DMS 273 treated with DMSO at 0.1 percent for 48 hours (cell line): ENCODE measurements at places on chromosomes 3 and 15.

GRCh38 chr3:110568246-110568645 is 503.4 kb upstream of the NECTIN3 start:
- no peak for DNase-seq

- no peak for DNase-seq
Measured at GRCh38 chr15:38307251-38307650, 54.6 kb downstream of the SPRED1 start.

GRCh38 chr3:154188437-154188836 is 67.2 kb downstream of the ARHGEF26 start:
- DNase-seq = no peak

DNA sequence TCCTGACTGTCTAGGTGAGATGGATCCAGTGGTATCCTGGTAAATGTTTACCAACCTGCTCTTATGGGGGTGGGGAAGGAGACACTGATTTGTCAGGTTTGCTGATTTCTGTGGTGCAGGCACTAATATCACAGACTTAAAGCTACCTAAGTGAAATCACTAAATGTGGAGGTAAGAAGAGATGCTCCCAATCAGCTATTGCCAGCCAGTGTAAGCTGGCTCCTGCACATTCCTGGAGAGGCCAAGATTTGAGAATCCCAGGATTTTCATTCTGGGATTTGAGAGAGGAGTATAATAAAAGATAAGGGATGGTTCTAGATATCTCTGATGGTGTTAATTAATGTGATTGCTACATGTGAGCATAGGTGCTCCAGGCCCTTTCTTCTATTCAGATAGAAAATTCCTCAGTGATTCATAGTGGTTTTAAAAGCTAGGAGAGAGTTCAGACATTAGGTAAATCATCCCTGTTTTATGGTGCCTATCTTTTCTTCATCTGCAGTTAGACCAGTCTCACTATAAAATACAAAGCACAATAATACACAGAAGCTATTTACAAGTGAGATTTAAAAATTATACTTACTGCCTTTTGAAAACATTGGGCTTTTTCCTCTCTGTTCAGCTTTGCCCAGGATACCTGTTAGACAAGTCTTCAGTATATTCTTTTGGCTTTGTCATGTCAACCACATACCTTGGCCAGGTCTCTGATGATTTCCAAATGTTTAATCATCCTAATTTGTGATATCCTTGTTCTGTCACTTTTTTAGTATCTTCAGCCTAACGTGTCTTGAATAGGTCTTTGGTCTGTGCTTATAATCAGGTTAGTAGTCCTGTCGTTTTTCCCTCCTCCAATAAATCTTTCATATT is 90.9 kb downstream of the MBNL1 start:
- DNase-seq = no peak

GRCh38 chr15:58434334-58434875 is 2.6 kb downstream of the LIPC start:
- DNase-seq = peak; percentile 1

DNA sequence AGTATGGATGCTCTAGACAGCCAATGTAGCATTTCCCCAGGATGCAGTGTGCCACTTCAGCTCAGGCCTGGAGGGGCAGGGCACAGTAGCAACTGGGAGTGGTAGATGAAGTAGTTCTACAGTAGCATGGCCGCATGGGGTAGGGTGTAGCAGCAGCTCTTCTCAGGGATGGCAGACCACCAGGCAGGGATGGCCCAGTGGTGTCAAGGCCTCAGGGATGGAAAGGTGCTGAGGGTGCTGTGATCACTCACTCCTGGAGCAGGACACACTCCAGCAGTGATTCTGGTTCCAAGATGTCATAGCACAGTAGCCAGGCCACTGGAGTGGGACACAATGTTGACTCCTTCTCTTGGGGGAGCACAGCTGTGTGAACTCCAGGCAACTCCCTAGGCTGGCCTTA is 210.9 kb upstream of the LYSMD4 start:
- DNase-seq = no peak

DNA sequence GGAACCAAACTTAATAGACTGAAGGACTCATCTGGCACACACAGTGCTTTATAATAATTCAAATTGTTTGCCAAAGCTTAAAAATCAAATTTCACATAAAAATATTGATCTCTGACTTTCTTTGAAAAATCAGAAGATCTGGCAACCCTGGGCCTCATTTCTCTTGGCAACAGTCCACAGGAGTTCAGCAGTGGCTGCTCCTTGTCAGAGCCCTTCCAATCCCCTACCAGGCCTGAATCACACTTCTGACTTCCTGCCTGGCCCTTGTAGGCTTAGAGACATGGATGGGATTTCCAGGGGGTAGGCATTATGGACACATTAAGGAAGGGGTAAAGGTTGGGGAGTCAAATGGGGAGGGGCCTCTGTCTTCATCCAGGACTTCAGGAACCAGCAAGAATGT is 55.5 kb downstream of the PLS1 start:
- no peak for DNase-seq

DNA sequence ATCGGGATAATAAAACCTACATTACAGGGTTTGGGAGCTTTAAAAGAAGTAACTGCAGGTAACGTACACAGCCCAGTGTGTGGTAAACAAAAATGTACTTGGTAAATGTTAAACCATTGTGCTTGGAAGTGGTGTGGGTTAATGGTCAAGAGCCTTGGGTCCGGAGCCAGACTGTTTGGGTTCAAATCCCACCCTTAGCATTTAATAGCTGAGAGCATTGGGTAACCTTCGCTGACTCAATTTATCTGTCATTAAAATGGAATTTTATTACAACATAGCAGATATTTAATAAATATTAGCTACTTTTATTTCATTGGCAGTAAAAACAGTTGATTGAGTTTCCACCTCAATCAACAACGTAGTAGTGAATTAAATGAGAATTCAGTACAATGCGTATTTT is 1.5 kb downstream of the FSTL1 start:
- no peak for DNase-seq

- no peak for DNase-seq
Measured at GRCh38 chr3:123129092-123129491, 62.3 kb downstream of the PDIA5 start.

DNA sequence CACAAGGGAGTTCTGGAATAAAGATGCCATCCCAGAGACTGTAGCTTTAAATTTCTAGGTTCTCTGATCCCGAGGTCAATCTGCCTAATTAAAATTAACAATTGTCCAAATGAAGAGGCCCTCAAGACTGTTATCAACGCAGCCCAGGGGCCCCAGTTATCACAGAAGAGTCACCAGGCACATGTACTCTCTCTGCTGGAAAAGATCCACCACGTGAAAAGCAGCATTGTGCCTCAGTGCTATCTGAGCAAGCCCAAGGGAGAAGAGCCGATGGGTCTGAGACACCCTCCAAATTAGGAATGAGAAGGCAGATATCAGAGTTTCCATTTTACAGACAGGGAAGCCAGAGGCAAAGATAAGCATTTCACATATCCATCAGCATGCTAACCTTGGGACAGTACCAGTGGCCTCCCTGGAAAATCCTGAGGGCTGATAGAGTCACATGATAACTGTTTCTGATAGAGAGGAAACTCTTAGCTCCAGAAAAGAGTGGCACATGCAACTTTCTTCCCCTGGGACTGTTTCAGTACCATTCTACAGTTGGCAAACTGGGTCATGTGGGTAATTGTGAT is 55.5 kb downstream of the ITGB5 start:
- DNase-seq = no peak

GRCh38 chr15:51322621-51323296 is 15.6 kb downstream of the CYP19A1 start:
- DNase-seq = no peak

- no peak for DNase-seq
Measured at GRCh38 chr3:133831966-133832801, 26.6 kb downstream of the SRPRB start.

DNA sequence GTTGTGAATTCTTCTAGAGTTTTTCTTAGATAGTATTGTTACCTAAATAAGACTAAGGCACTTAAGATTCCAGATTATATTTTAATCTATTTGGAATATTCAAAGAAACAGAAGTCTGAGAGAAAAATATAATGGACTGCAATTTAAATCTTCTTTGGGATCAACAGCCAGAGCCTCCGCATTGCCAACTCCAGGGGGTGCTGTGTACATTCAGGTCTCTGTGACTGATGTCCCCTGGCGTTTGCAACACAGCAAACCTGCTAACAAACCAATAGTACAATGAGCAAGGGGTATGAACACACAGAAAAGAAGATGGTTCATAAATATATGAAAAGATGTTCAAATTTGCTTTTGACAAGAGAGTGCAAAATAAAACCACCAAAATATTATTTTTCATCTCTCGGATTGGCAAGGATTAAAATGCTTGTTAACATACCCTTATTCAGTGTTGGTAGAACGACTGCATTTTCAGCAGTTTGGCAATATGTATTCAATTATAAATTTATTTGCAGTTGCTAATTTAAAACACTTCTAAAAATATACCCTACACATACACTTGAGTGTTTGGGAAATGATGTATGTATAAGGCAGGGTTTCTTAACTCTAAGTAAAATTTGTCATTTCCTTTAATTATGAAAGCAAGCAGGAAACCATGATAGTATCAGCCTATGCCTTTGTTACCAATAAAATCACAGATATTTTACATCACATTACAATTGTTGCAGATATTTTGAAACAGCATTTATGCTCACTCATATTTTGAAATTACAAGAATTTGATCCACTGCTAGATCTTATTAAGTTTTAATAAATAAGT is 16.1 kb upstream of the TM4SF1 start:
- no peak for DNase-seq

- no peak for DNase-seq
Measured at GRCh38 chr3:33063651-33064051, 33.3 kb downstream of the GLB1 start.

- no peak for DNase-seq
Measured at GRCh38 chr3:129199366-129199765, 15.7 kb upstream of the CNBP start.

GRCh38 chr3:9613056-9613748 is 36.1 kb upstream of the MTMR14 start:
- no peak for DNase-seq

GRCh38 chr15:38479266-38479665 is 25.3 kb downstream of the FAM98B start:
- DNase-seq = no peak

DNA sequence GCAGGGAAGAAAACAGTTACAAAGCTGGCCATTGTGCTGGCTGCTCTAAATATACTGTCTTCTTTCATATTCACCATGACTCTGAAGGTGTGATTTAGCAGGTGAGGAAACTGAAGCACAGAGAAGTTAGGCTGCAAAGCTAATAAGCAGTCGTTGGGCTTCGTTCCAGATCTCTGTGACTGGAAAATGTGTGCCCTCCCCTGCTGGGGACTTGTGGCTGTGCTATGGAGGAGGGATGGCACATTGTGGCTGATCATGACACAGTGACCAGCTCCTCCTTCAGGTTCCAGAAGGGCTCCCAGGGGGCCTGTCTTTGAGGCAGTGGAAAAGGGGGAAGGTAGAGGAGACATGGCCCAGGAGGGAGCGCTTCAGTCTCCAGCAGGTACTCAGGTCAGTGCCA is 19.2 kb downstream of the PXK start:
- no peak for DNase-seq

DNA sequence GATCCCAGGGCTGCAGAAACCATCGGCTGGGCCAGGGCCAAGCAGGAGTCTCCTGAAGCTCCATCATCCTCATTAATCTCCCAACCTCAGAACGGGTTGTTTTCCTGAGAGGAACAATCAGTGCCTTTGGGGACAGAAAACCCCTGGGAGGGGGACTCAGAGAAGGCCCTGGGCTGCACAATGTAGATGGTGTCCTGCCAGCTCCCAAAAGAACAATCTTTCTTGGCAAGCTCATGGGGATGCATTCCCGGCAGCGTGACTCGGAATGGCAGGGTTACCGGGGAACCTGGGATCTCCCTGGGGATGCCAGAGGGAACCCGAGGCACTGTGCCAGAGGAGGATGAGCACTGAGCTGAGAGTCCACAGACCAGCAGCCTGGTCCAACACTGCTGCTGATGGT is 72.1 kb upstream of the ATP2B2 start:
- DNase-seq = no peak

DNA sequence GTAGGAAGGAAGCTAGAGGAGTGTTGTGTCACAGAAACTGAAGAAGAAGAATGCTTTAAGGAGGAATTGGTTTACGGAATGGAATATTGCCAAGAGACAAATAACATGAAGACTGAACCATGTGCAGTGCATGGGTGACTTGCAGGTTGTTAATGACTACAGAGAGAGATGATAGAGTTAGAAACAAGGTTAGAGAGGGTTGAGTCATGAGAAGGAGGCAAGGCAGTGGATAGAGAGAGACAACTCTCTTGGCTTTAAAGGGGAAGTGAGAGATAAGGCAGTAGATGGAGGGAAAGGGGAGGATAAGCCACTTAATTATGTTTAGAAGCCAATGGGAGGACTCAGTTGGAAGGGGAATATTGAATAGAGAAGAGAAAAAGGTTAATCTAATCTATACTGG is 119.3 kb upstream of the CCNL1 start:
- no peak for DNase-seq

- DNase-seq = no peak
Measured at GRCh38 chr3:3145831-3146230, 19.1 kb downstream of the TRNT1 start.

- DNase-seq = no peak
Measured at GRCh38 chr15:94266789-94267188, 35.4 kb downstream of the MCTP2 start.

DNA sequence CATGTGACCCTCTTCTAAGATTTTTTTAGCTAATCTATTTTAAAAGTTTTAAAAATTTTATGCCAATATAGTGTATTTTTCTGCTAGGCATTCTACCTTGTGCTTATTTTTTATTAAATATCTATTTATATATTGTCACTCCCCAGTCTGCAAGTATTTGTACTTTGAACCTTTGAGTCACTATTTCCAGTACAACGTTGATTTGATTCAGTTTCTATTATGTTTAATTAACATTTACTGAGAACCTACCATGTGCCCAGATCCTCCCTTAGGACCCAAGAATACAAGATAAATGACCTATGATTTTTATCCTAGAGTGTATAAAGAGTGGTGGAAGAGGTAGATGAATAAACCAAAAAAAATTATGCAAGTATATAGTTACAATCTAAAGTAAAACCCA is 311.2 kb downstream of the DOCK3 start:
- DNase-seq = no peak
